CD4-positive, CD25-positive, alpha-beta regulatory T cell (primary cell): ENCODE measurements at places on chromosomes 11 and 22.

DNA sequence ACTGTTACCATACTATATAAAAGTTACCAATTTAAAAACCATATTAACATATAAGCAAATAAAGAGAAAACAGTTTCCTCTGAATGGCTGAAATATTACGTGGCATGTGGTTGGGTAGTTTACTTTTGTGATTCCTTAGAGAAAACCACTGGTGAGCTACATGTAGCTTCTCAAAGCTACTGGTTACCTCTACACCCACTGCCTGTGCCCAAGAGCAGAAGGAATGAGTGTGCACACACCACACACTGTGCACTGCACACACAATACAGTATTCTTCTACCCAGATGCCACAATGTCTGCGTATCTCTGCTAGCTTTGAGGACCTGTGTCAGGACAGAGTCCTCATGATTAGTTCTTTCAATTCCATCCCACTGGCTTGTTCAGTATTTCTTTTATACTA, 25.5 kb upstream of the YPEL1 start:
- no peak for DNase-seq

DNA sequence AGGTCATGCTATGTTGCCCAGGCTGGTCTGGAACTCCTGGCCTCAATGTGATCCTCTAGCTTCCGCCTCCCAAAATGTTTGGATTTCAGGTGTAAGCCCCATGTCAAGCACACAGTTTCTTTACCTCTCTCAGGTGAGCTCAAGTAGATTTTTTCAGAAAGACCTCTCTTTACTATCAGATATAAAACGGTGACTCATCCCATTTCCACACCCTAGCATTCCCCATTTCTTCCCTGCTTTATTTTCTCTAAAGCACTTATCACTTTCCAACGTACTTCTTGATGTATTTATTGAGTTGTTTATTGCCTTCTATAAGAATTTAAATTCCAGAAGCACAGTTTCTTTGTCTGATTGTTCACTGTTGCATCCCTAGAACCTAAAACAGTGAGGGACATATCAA, 3.7 kb downstream of the TSG101 start:
- no peak for DNase-seq

DNA sequence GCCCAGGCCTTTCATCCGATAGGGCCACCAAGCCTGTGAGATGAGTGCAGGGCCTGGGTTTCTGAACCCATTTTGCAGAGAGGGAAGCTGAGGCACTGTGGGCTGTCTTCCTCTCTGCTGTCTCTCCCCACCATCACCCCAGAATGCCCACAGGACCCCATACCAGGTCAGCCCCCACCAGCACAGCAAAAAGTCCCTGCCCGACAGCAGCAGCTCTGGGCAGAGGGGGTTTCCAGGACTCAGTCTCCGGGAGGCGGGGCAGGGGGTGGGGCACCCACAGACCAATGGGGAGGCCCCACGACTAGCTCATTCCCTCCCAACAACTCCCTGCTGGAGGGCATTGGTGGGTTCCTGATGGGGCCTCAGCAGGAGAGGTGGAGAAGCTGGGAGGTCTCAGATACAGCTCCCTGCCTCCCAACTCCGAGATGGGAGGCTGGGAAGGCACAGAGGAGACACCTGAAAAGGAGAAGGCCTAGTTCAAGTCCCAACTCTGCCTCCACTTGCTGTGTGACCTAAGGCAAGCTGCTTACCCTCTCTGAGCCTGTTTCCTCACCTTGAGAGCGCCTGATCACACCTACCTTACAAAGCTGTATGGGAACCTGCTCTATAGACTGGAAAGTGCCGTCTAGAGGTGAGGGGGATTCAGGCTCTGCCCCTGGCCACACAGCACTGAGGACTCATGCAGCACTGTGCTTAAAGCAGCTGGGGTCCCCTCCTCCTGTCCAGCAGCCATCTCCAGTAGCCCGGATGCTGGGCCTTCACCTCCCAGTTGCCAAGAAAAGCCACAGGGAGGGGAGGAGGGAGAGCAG, 3.5 kb downstream of the CBX7 start:
- DNase-seq, result peak; percentile 70

- DNase-seq, result no peak
Measured at GRCh38 chr22:34004058-34004457, 83.8 kb upstream of the LARGE1 start.

DNA sequence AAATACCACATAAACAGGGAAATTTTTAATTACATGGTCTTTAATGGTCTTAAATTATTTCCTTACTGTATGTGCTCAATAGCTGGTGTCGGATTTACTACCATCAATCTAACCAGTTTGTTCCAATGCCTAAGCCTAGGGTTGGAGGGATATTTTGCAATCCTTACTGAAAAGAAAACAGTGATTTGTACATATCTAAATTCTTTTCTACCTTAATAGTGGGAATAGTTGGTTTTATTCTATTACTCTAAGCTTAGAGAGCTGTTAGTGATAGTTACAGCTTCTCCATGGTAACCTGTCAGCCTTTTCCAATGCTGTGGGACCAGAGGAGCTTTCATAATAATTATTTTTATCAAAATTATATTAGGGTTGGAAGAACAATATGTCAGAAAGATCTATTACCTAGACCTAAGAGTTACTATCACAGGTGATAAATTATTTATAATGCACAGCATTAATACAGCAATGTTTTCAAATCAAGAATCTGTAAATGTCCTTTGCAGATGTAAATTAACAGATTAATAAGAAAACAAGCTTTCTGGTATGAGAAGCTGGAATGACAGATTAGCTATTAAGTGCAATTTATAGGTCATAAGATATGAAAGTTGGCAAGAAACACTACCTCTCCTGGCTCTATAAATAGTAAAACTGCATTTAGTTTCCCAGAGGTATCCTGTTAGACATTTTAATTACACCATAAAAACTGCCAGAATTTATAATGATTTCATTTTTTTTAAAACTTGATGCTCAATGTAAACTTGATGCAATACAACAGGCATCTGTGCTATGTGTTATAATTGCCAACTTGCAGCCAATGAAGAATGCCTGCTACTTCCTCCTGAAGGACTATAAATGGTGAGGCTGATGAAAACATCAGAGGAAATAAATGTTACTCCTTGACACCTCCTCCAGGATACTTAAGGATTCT, 262.0 kb upstream of the PITPNB start:
- DNase-seq, result no peak

- peak; percentile 55 for DNase-seq
Measured at GRCh38 chr22:50473088-50473487, 1.7 kb downstream of the SBF1 start.

DNA sequence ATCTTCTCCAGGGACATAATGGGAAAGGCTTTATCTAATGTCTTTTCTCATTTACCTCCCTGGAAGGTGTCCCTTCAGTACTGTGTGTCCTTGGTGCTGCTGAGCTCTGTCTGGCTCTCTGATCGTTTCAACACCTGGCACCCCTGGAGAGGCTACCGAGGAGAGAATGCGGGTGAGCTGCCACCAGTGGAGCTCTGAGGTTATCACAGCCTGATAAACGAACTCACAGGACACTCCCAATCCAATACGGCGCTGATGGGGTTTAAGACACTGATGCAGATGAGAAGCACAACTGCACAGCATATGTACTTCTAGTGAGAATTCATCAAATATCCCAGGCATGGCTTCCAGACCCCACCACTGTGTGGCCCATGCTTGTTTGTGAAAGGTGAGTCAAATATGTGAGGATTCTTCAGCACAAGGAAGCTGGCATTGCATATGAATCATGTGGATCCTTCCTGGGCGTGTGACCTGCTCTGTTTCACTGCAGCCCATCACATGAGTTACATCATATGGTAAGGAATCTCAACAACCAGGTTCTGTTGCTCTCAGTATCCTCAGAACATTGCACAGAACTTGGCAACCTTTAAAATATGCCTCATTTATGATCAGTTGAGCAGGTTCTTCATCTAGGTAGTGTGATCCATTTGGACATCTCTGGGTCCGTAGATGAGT, 34.8 kb upstream of the VWA5A start:
- no peak for DNase-seq

DNA sequence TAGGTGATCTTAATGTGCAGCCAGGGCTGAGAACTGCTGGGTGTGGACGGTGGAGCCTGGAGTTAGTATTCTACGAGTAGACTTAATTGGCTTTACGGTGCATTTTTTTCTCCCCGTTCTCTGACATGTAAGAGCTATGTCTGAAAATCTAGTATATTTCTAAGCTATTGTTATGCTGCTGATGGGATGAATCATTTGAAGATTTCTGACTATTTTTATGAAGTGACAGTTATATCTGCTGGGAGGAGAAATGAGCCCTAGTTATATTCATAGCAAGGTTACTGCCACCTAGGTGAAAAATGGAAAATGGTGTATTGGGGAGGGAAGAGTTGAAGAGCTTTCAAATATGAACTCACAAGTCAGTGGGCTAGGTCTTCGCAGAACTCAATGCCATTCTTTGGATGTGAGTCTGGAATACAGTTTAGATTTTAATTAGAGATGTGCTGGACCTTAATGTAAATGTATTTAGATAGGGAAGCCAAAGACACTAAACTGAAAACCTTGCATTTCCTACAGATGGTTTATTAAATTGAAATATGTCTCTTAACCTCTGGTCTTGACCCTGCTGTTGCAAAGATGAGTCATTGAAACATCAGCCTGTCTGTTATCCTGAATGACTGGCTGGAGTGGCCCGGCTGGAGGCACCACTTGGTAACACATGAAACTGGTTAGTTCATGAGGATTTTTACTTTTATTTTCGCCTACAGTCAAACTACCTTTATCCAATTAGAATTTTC, 293.7 kb downstream of the DDX10 start:
- no peak for DNase-seq

GRCh38 chr11:22558664-22559063, 67.0 kb downstream of the FANCF start:
- DNase-seq, result no peak

- no peak for DNase-seq
Measured at GRCh38 chr22:41563051-41563711, 2.4 kb downstream of the CSDC2 start.

GRCh38 chr22:27245056-27245455, 556.5 kb downstream of the MN1 start:
- no peak for DNase-seq

DNA sequence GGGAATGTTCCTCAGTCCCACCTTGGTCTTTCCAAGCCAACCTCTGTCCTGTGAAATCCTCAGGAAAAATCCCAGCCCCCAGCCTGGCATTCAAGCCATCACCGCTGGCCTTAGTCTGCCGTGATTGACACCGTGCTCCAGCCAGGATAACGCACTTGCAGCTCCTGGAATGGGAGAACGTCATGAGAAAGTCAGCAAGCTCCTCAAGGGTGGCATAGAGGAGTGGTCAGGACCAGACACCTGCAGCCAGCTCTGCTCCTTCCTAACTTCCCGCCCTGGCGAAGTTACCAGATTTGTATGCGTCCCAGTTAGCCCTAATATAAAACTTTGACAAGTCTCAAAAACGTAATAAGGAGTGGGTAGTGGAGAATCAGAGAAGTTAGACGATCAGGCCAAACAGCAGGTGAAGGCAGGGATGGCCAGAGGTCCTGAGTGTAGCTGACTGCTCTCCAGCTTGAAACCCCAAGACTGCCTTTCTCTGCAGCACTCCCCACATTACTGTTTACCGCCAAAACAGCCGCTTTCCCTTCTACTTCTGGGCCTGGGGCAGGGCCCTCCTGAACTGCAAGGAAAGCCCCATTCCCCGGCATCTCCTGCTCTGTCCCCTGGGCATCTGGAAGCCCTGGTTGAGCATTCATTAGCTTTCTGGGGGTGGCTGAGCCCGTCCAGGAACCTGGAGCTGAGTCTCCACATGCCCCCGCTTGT, 1.3 kb upstream of the DKK3 start:
- DNase-seq, result no peak

DNA sequence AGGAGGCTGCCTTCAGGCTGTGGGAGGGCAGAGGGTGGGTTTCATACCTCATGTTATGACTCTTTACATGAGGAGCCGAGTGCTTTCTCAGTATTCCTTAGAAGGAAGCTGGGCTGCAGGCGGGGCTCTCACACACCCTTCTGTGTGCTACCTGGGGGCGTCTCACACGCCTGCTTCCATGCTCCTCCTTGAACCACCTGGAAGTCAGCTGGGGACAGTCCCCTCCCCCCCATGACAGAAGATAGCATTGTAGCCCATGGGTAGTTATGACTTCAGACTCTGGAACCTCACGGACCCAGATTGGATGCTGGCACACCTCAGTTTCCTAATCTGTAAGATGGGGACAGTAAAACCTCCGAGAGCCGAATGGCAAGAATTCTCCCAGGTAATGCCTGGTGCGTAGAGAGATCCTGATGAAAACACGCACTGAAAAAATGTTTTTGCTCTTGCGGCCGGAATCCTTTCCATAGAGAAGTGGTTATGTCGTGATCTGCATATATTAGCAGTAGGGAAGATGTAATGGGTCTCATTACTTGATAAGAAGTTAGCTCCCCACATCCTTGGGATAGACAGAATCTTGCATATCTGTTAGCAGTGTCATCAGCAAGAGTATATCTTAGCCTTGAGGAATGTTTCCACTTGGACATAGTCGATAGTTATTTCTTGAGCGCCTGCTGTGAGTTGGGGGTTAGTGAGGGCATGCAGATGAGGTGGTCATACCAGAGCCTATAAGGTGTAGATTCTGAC, 4.9 kb downstream of the DAGLA start:
- DNase-seq, result no peak

- DNase-seq, result no peak
Measured at GRCh38 chr11:92180664-92181251, 43.9 kb upstream of the FAT3 start.
